ENCODE measurements at places on chromosomes 5 and 9.
A peak's percentile ranks its signal among the peaks of the same experiment; 100 is the strongest.

DNA sequence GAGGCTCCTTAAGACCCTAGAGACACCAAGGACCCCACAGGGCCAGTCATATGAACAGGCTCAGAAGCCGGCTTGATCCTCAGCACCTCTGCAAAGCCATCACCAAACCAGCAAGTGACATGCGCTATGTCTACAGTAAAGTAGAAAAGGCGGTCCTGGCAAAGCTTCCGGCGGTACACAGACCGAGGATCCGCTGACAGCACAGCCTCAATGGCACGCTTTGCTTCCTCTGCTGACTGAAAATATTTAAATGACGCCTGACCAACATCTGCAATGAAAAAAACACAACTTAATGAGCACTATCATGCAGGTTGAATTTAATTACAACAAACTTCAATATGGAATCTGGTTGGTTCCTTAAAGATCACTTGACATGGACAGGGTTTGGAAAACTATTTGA, 17.6 kb downstream of the TRMO start:
- DNase-seq = no peak

- peak; percentile 63 for DNase-seq
Measured at GRCh38 chr5:116130471-116130870, 45.6 kb downstream of the COMMD10 start.

GRCh38 chr5:82748688-82749460, 328.3 kb downstream of the TMEM167A start:
- DNase-seq = no peak

DNA sequence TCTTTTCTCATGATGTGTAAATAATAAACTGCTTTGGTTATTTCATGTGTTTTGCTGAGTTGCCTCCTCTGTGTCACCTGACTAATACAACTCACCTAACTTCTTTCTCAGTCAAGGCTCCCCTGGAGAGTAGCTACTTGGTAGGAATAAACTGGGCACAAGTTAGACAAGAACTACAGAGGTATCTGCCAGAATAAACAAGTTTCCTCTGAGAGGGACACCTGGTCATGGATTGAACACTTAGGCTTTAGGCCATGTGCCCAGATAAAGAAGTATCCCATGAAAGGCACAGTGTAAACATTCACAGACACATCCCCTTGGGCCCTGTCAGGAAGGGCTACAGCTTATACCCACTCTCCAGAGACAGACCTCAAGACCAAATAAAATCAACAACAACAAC, 532.5 kb downstream of the KIF4B start:
- DNase-seq = no peak

GRCh38 chr5:140114341-140115185, 654 bp downstream of the PURA start:
- DNase-seq = peak; percentile 38

- DNase-seq = no peak
Measured at GRCh38 chr9:36218011-36218410, 27.3 kb downstream of the CLTA start.

DNA sequence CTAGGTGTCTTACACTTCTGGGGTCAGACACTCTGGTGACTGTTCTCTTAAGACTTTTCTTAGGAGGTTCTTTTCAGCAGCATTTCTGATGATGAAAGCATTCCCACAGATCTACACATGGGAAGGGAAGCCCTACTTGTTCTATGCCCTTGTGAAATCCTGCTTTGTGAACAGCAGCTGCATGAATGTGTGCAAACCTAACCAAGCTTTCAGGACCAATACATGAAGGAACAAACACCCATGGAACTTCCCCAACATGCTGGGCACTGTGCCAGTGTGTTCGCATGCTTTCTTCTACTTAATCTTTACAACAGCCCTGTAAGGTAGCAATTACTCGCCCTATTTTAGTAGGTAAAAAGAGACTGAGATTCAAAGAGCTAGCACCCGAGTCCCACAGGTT, 439.9 kb upstream of the KLF4 start:
- peak; percentile 70 for DNase-seq

- DNase-seq = peak; percentile 96
Measured at GRCh38 chr5:17359451-17360011, 138.5 kb upstream of the TAF11L2 start.

GRCh38 chr9:131399972-131400371, 6.1 kb downstream of the PRRC2B start:
- no peak for DNase-seq

DNA sequence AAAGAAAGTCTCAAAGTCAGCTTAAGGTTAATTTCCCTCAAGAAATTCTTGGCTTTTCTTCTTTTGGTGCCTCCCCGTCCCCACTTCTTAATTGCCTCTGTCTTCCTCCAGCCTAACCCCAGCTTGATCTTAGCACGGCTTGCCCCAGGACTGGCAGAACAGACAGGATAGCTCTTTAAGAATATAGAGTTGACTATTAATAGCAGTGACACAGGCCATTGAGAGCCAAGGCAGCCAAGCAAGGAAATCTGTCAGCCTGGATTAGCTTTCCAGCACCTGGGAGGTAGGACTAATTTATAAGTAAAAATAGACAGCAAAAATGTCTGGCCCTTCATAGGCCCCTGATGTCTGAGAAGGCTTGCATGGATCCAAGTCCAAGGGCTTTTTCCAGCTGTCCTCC, 384.6 kb upstream of the SLC30A5 start:
- no peak for DNase-seq

- DNase-seq = no peak
Measured at GRCh38 chr5:121152411-121152810, 688.3 kb downstream of the PRR16 start.

GRCh38 chr9:136437430-136437829, 2.2 kb downstream of the INPP5E start:
- DNase-seq = no peak

DNA sequence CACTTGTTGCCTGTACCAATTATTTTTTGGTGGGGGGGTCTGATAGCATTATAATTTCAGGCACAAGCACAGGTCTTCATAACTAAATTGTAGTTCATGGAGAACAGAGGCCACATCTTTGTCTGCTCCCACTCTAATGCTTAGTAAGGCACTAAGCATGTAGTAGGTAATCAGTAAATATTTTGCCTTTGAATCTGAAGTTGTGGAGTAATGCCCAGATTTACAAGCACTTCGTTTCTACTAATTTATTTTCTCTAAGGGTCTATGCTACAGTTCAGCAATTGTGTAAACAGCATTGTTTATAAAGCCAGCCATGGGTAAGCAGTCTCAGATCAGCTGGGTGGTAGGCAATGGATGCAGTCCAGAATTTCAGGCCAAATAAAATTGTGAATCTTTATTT, 78.6 kb downstream of the GRIA1 start:
- no peak for DNase-seq
